Activated naive CD4-positive, alpha-beta T cell treated with Interleukin-2 at 50 U/mL for 16 hours (primary cell): ENCODE measurements at places on chromosomes 7 and 10.

DNA sequence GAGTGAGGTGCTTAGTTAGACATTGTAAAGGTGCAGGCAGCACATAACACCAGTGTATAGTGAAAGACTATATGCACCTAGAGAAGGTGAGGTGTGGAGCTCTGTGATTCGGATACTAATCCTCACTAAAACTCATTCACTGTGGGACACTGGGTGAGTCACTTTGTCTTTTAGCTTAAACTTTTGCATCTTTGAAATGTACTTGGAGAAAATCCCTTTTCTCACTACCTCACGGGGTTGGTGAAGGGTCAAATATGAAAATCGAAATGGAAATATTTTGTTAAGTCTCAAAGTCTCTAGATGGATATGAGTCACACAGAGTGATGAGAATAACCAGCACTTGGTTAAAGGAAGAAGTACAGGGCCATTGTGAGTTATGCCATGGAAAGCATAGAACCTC is 38.0 kb downstream of the MDFIC start:
- no peak for DNase-seq

GRCh38 chr7:45150199-45150598 is 7.4 kb upstream of the RAMP3 start:
- no peak for DNase-seq

GRCh38 chr10:78707745-78708144 is 361.0 kb upstream of the ZMIZ1 start:
- no peak for DNase-seq

DNA sequence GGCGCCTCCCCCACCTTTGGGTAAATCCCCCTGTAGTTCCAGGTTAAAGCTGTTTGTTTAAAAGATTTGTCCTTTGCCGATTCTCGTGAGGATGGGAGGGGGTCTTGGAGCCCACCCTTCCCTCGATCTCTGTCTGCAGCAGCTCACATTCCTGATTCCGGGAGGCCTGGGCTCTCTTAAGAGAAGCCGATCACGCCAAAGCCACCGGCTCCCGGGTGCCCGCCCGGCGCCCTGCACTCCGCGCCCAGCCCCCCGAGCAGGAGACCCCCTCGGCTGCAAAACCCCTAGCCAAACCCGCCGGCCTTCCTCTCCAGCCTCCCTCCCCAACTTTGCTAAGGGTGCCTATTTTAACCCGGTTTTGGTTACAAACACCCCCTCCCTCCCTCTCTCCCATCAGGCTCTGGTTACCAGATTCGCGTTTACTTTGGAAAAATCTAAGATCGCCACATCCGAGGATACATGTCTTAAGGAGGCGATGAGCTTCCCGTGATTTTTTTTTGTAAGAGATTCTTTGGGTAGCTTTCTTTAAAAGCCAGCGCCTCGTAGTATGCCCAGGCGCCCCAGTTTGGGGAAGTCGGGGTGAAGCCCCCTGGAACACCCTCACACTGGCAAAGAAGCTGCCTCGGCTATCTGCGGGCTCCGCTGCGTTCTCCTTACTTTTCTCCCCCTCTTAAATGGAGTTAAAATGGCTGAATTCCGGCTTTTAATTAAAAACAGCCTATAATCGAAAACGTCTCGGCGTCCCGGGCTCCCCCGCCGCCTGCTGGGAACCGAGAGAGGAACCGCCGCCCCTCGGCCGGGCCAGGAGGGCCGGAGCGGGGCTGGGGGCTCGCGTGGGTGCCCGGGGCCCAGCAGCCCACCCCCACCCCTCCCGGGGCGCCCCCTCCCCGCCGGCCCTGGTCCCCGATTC is 983 bp downstream of the TNRC18 start:
- no peak for DNase-seq

DNA sequence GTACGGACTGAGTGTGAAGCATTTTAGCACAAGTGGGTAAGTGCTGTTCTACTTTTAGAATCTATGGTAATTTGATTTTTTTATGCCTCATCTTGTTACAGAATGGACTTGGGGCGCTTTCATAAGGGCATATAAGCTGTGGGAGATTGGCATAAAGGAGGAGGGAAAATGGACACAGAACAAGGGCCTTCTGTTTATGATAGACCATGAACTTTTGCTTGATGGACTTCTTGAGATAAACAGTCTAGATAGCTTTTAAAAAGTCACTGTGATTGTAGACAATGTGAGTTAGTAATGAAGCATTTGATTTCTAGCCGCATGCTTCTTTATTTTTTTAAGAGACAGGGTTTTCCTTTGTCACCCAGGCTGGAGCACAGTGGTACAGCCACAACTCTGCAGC is 2.0 kb downstream of the ZSCAN21 start:
- DNase-seq = no peak

- no peak for DNase-seq
These were observed 58.8 kb downstream of the FIGNL1 start for GRCh38 chr7:50391386-50391785.

DNA sequence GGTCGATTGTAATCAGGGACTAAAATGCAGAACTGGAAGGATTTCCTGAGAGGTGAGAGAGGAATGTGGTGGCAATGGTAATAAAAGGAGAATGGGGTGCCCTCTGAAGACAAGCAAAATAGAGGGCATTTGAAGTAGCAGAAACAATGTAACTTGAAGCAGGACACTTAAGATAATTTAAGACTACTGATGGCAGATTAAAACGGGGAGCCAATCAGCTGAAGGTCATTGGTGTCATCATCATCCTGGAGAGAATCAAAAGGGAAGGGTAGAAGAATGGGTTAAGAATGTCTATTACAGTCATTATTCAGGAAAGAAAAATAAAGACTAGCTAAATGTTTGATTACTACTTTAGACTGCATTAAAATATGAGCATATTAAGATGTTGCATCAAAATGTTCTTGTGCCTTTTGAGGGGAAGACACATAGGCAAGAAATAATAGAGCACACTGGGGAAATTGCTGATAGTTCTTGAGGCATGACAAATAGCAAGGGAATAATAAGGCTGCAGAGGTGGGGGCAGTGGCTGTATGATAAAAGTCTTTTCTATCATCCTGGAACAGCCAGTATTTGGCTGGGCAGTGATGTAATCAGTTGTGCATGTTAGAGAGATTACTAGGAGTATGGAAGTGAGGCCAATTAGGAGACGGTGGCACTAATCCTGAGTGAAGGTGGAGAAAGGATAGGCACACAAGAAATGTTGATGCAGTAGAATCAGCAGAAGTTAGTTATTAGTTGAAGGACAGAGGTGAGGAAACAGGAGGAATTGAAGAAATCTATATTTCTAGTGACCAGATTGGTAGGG is 60.2 kb downstream of the CCDC71L start:
- no peak for DNase-seq

- no peak for DNase-seq
These were observed 39.0 kb downstream of the DIP2C start for GRCh38 chr10:650441-650851.

DNA sequence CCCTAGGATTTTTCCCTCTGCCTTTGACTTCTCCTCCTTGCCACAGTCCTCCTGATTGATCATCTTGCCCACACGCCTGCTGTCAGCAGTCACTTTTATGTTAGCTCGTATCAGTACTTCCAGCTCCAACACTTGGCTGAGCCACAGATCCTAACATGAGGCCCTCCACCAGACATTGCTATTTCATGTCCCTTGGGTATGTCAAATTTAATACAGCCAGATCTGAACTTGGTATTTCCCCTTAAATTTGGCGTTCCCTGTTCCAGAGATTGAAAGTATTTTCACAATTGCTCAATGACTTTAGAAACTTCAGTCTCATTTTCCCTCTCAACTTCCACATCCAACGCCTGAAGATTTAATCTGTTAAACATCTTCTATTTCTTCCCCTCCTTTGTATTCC is 140.4 kb downstream of the RNLS start:
- DNase-seq = no peak

DNA sequence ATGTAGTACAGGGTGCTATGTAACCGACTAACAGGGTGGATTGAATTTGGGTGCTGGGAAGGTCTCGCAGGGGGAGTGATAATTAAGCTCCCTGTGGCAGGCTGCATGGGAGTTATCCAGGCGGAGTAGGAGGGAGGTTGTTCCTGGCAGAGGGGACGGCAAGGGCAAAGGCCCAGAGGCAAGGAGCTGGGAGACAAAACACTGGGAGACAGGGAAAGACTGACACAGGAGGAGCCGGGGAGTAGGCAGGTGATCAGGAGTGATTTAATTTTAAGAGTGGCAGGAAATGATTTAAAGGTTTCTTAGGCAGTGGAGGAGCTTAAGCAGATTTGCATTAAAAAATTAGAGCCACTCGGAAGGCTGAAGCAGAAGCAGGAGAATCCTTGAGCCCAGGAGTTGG is 40.7 kb upstream of the LEP start:
- DNase-seq = no peak

GRCh38 chr7:82594665-82595064 is 151.1 kb upstream of the CACNA2D1 start:
- no peak for DNase-seq

GRCh38 chr7:123154231-123154860 is 45.4 kb downstream of the SLC13A1 start:
- peak; percentile 20 for DNase-seq

GRCh38 chr10:44946205-44946604 is 13.4 kb upstream of the RASSF4 start:
- DNase-seq = no peak

GRCh38 chr10:111916011-111916410 is 267.6 kb downstream of the GPAM start:
- no peak for DNase-seq

- DNase-seq = no peak
These were observed 89.2 kb upstream of the PFKP start for GRCh38 chr10:2978111-2978510.
